Activated T-helper 17 cell treated with anti-CD3 and anti-CD28 coated beads, Interleukin-2, amount 50 U/mL, for 72 hours (primary cell): ENCODE measurements at places on chromosomes 2 and 18. TPM values are rescaled to one million over a fixed set of nuclear protein-coding genes. Genes with fewer than 3 reads are reported as not detected.

CNGA3 gene
- total RNA-seq, result not detected

DNA sequence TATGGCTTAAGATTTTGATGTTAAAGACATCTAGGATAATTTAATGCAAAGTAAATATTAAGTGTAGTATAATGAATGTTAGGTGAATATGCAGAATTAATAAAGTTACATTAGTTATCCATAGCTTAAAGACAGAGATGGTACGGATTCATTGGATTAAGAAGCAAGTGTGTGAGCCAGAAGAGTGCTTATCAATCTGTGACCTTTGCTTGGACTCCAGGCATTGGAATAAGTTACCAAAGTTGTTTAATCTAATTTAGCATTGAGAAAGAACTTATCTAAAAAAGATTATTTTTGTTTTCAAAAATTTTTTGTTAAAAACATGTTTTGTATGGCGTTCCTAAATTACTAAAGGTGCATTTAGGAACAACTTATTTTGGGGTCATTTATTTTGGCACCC, 23.8 kb downstream of the NCOA1 start:
- ATAC-seq, result no peak

DNA sequence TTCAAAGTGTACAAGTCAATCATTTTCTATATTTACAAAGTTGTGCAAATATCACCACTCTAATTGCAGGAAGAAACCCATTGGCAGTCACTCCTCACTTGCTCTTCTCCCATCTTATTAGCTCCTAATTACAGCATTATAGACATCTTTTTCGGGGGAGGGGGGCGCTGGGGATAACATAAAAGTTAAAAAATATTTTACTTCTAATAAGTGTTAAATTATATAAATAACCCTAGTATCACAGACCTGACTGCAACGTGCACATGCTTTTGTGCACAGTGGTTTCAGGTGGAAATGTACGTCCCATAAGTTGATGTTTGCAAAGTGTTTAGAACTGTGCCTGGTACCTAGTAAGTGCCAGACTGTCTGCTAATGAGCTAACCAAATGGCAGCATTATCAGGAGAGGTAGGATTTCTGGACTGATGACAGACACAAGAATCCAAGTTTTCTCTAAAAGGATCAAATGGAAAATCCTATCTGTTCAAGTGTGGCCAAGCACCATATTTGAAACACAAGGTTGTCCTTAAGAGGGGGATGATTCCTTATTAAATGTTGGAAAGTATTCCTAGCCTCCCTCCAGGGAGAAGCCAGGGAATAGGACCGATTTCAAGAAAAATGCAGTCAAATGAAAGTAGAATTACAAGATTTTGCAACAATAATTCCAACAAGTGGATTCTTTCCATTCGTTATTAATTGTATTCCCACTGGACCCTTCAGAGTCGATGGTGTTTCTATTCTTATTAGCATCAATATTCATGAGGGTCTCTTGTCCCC, 70.0 kb downstream of the ACKR3 start:
- no peak for ATAC-seq

GPR17 gene
- total RNA-seq, result not detected

ANKRD23 gene
- total RNA-seq, result 6.8 TPM

GRCh38 chr18:28126768-28127167, 50.2 kb downstream of the CDH2 start:
- no peak for ATAC-seq

XRCC5 gene
- 617 TPM for total RNA-seq

DNA sequence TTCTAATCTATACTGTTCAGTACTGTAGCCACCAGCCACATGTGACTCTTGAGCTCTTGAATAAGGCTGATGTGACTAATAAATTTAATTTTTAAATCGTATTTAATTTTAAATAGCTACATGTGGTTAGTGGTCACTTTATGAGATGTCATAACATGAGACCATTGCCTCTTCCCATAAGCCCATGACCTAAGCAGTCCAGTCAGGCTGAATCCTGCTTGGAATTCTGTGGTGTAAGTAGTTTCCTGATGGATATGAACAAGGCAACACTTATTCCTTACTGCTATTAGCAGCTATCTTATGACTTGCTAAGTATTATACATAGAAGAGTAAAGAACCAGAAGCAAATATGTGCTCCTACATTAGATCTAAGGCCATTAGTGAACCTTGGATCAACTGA, 150.0 kb downstream of the DIS3L2 start:
- ATAC-seq, result no peak

GRCh38 chr2:179612108-179612507, 249.3 kb downstream of the ZNF385B start:
- no peak for ATAC-seq

GRCh38 chr2:199471443-199472057, 13.8 kb upstream of the SATB2 start:
- peak; percentile 56 for ATAC-seq

GRCh38 chr18:3223356-3223755, 3.6 kb upstream of the MYOM1 start:
- peak; percentile 84 for ATAC-seq

DNA sequence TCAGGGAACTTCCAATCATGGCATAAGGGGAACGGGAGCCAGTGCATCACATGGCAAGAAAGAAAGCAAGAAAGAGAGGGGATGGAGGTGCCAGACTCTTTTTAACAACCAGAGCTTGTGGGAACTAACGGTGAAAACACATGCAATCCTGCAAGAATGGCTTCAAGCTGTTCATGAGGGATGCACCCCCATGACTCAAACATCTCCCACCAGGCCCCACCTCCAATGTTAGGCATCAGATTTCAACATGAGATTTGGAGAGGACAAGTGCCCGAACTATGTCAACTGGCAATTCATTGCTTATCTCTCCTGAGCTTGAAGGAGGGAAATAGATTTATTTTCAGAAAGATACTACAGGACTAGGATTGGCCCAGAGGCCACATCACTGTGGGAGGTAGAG, 270.0 kb downstream of the SLC4A3 start:
- ATAC-seq, result no peak

- no peak for ATAC-seq
These were observed 2.2 kb downstream of the RALBP1 start for GRCh38 chr18:9477509-9477908.

- ATAC-seq, result no peak
These were observed 301.6 kb upstream of the STON1 start for GRCh38 chr2:48228345-48228684.

GRCh38 chr18:79590191-79591031, 89.2 kb upstream of the CTDP1 start:
- no peak for ATAC-seq

- no peak for ATAC-seq
These were observed 125.0 kb downstream of the CACNB4 start for GRCh38 chr2:151973901-151974199.

- ATAC-seq, result no peak
These were observed 54.4 kb downstream of the SCN3A start for GRCh38 chr2:165149439-165149838.

- ATAC-seq, result no peak
These were observed 2.3 kb downstream of the STPG4 start for GRCh38 chr2:47152803-47153202.

SAG gene
- 1.7 TPM for total RNA-seq

PAX8 gene
- total RNA-seq, result 1.6 TPM

DNA sequence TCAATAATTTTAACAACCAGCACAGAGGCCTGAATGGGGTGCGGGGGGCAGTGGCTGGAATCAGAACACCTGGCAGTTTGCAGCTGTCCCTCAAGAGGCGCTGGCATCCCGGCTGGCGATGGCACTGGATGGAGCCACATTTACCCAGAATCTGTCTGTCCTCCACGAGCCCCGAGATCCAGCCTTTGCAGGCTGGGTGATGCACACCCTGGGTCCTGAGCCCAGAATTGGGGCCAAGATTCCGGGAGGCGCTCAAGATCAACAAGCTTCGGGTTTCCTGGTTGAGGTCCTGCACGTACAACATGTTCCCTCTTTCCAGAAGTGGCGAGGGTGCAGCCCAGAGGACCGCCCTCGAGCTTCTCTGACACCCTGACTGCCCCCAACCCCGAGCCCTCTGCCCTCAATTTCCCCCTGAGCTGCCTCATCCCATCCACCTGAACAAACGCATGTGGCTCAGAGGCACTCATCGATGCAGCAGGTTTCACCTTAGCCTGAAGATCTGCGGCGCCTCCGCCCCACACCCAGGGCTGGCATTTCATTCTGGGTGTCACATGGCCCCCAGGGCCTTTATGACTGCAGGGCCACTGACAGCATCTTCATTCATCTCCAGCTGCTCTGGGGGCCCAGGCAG, 97.5 kb downstream of the TFCP2L1 start:
- ATAC-seq, result no peak

KCNJ3 gene
- total RNA-seq, result not detected

- peak; percentile 26 for ATAC-seq
These were observed 113.9 kb downstream of the ANKRD44 start for GRCh38 chr2:197196541-197197180.

DNA sequence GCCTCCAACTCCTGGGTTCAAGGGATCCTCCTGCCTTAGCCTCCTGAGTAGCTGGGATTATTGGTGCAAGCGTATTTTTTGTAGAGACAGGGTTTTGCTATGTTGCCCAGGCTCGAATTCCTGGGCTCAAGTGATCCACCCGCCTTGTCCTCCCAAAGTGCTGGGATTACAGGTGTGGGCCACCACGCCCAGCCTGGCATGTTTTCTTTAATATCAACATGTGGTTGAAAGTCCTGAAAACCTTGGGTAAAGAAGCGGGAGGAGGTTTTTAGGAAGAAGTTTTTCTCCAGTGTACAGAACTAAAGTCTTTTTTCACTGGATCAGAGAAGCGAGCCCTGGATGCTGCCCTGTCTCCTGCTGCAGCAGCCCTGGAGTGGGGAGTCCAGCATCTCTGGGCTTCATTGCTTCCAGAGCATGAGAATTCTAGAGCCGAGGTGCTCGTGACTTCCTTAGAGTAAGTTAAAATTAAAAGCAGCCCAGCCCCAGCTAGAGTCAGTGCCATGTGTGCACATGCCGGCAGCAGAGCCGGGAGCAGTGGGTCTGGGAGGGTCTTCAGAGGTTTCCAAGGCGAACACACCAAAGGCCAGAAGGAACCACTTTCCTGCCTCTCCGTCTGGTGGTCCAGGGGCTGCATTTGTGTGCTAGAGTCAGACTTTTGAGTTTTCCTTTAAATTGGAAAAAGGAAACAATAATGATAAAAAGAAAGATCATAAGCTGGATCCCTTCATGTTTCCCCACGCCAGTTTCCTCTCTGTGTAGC, 31.2 kb downstream of the ITGB1BP1 start:
- ATAC-seq, result no peak

DNA sequence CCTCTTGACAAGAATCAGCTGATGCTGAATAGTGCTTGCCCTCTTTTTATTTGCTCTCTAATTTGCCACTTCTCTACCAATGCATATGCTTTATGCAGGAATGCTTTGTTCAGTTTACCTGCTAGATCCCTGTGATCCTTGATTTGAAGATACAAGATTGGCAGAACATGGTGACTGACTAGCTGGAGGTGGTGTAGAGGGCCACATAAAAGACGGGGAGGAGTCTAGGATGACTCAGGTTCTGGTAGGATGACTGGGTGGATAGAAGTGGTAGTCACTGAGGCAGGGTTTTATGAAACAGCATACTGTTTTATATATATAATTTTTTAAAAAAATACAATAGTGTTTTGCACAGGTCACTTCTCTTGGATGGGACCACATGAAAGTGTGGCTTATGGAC, 6.3 kb upstream of the ADGRF3 start:
- peak; percentile 98 for ATAC-seq

GRCh38 chr18:3712491-3712890, 262.5 kb downstream of the TGIF1 start:
- no peak for ATAC-seq

DNA sequence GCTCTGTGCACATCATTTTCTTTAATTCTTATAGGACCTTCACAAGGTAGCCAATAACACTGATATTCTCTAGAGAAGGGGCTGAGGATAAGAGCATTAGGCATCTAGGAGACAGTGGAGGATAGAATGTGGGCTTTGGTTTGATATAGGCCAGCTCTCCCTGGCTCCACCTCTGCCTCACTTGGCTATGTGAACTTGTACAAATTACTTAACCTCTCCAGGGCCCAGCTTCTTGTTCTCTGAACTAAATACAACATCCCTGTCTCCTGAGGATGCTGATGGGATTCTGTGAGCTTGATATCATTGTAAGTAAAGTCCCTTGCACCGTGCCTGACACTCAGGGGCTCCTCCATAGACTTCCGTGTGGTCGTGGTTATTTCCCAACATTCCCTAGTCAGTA, 87.3 kb downstream of the ACOXL start:
- no peak for ATAC-seq

DNA sequence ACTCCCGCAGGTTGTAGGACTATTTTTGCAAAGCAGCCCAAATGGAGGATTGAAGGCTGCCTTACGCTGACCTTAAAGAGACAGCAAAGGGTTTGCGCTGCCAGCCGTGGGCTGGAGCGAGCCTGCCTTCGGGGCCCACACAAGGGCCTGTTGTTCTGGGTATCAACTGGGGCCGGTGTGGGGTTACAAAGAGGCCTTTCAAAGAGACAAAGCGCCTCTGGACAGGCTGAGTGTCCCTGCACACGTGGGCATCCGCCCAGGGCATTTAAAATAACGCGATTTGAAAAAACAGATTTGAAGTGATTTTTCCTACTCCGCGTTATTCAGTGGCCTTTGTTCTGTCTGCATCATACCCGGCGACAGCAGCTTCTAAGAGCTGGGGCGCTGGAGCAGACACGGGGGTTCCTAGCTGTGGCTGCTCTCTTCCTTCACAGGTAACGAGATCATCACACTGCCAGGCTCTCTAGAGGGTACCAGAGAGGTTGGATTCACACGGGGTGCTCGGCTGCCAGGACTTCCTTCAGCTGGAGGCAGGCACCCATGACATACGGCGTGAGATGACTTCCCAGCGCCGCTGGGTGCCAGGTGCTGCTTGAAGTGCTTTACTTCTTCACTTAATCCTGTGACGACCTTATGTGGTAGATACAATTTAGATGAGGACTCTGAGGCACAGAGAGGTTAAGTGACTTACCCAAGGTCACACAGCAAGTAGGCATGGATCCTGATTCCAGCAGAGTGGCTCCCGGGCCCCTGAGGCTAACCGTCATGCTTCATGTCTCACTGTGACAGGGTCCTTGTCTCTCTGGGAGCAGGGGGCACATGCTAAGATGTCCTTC, 32.2 kb downstream of the MAL start:
- ATAC-seq, result no peak

NEB gene
- total RNA-seq, result 0.63 TPM

EHD3 gene
- total RNA-seq, result 1.1 TPM

GRCh38 chr18:13520741-13521140, 205.6 kb downstream of the FAM210A start:
- ATAC-seq, result no peak
